D341Med (cell line): ENCODE measurements at places on chromosomes 3 and 15.
A peak's percentile ranks its signal among the peaks of the same experiment; 100 is the strongest.

- DNase-seq, result no peak
Observed at GRCh38 chr3:65146179-65146578, 458.4 kb upstream of the ADAMTS9 start.

DNA sequence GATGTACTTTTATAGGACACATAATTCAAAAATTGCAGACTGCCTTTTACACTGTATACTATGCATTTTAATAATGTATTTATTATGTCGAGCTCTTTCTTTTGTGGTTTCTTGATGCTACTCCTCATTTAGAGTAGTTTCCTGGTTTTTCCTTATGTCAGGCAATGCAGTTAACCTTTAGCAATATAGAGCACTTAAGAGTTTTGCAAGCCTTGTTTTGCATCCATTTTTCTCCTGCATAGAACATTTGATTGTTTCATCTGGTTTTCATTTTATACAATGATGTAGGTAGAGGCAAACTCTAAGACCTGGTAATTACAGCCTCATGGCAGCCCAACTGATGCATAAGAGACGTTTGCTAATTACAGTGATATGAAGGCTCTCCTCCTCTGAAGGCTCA lies 86.3 kb downstream of the PDZRN3 start:
- no peak for DNase-seq

DNA sequence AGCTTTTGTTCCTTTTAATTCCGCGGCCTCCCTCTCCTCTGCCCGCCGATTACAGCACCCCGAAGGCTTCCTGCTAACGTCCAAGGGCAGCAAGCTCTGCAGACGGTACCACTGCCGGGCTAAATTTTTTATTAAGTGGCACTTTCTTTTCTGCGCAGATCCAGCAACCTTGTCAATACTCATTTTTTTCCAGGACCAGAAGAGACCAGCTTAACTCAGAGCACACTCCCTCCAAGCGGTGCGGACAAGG lies 542 bp upstream of the MEIS2 start:
- DNase-seq, result no peak

DNA sequence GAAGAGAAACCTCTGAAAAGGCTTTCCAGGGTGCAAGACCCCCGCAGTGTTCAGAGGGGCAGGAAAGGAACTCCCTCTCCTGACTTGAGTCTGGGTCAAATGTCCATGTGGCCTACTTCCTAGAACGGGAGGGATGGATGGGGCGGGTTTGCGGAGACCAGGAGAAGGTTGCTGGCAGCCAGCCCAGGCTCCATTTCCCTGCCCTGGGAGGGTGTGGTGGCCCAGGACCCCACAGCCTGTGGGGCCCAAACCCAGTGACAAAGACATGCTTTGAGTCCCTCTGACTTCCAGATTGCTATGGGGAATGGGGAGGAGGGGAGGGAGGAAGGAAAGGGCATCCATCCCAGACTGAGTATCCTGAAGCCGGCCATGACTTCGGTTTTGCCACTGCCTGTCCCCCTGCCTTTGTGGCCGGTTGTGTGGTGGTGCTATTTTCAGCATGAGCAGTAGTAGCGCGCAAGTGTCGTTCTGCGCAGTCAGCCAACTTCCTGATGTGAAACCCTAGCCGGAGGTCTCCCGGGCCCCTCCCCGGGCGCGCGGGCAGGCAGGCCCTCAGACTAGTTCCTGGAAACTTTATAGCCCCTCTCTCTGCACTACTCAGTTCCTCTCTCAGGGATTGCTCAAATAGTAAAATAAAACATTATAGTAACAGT lies 24.4 kb downstream of the MAGEF1 start:
- DNase-seq, result no peak

- DNase-seq, result peak; percentile 86
Observed at GRCh38 chr15:59528961-59529402, 82.6 kb upstream of the GCNT3 start.

GRCh38 chr3:186342197-186342596 lies 19.8 kb downstream of the DGKG start:
- no peak for DNase-seq

GRCh38 chr3:143809121-143809621 lies 39.1 kb downstream of the SLC9A9 start:
- DNase-seq, result no peak

DNA sequence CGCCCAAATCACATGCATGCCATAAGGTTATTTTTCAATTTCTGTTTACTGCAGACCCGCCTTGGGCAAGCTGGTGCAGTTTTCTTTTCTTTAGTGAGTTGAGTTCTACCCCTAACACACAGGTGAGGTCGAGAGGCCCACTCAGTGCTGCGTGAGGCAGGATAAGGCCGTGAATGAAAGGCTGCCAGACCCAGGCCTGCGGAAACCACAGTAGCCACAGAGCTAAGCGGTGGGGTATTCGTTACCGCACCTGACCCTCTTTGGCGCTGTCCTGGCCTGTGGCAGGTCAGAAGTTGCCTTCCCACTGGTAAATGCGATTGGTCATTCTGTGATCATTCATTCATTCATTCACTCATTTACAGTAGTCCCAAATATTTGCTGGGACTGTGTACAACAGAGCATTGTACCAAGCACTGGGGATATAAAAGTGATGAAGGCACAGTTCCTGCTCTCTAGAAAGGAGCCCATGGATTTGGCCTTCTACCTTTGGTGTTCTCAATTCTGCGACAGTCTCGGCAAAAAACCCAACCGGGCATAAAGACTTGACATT lies 144.8 kb downstream of the XXYLT1 start:
- DNase-seq, result no peak

- no peak for DNase-seq
Observed at GRCh38 chr3:4629095-4630007, 136.2 kb downstream of the ITPR1 start.

- DNase-seq, result no peak
Observed at GRCh38 chr15:80750575-80750974, 28.6 kb upstream of the CEMIP start.

GRCh38 chr3:66104535-66104934 lies 65.8 kb upstream of the MAGI1 start:
- no peak for DNase-seq

DNA sequence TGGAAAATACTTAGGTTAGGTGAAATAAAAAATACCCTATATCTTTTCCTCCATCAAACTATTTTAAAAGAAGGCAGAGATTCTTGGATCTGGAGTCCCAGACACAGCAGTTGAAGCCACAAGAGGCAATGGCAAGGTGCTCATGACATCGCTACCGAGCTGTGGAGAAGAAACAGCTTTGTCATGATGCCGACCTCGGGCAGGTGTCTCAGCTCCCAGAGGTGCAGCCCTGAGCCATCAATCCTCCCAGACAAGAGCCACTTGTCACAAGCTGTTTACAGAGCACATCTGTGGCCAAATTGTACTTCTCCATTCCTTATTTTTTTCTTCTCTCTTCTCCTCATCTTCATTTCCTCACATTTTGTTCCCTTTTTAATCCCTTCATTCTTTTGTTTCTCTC lies 50.8 kb downstream of the GPR176 start:
- DNase-seq, result no peak

- DNase-seq, result no peak
Observed at GRCh38 chr15:52306270-52306669, 10.7 kb upstream of the MYO5C start.

DNA sequence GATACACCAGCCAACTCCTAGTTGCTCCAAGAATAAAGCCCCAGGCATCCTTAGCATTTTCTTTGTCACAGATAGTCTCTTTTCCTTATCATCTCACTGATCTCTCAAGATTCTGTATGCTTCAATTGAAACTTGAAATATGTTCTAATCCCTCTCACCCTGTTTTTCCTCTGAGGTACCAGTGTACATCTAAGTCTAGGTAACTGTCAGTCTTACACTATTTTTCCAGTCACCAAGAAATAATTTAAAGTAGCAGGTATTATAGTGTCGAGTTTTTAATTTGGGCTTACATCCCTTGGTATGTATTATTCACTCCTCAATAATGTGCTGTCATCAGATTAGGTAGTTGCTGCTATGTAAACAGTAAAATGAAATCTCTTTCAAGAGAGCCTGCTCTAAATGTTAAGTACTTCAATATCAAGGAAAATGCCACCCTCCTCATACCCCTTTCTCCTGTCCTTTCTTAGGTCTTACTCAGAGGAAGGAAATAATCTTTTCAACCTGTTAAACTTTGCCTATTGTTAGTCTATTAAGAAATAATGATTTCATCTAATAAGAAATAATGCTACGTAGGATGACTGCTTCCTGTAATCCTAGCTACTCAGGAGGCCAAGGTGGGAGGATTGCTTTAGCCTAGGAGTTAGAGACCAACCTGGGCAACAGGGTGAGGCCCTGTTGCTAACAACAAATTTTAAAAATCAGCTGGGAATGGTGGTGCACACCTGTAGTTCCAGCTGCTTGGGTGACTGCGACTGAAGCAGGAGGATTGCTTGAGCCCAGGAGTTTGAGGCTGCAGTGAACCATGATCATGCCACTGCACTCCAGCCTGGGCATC lies 39.8 kb downstream of the TSC22D2 start:
- DNase-seq, result no peak

- peak; percentile 56 for DNase-seq
Observed at GRCh38 chr3:53109891-53110771, 20.1 kb downstream of the RFT1 start.

- peak; percentile 76 for DNase-seq
Observed at GRCh38 chr3:197354568-197355001, 56.2 kb upstream of the DLG1 start.

DNA sequence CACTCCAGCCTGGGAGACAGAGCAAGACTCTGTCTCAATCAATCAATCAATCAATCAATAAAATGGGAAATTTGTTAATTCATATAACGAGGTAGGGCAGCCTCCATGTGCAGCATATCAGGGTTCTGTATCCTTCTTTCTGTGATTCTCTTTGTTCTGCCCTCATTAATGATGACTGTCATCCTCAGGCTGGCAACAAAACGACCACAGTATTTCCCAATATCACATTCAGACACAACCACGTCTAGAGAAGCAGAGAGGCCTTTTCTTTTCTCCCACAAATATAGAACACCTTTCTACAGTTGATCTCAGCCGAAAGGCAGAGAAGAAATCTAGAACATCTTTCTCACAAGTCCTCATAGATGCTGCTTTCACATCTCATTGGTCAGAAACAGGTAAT lies 11.2 kb downstream of the CEP19 start:
- DNase-seq, result no peak

DNA sequence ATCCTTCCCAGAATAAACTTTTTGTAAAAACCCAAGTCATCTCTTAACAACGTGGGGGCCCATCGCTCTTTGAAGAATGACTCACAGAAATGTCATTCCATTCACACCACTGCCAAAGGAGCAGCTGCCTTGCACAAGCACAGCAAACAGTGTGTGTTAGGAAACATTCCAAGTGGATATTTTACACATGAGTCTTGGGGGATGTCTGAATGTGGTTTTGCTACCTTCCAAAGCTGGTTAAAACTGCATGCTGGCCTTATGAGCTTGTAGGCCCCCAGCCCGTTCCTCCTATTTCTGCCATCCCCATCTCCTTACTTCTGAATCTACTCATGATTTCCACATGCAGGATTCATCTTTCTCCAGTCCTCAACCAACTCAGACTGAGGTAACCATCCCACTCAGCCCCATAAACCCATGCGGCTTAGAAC lies 130.8 kb downstream of the CPNE4 start:
- no peak for DNase-seq

- DNase-seq, result no peak
Observed at GRCh38 chr3:40169983-40170382, 139.5 kb upstream of the EIF1B start.

DNA sequence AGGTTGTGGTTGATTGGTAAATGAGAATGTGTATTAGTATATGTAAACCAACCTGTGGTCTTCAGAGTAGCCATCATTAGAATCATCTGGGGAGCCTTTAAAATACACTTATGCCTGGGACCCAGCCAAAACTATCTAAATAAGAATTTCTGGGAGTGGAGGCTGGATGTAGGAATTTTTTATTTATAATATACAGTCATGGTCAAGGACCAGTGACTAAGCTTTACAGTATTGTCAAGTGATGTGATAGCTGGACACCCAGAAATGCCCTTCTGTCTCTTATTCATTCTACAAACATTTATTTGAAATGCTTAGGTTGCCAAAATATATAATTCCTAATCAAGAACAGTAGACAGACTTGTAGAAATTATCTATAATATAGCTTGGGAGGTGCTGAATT lies 132.2 kb downstream of the MBNL1 start:
- DNase-seq, result no peak

DNA sequence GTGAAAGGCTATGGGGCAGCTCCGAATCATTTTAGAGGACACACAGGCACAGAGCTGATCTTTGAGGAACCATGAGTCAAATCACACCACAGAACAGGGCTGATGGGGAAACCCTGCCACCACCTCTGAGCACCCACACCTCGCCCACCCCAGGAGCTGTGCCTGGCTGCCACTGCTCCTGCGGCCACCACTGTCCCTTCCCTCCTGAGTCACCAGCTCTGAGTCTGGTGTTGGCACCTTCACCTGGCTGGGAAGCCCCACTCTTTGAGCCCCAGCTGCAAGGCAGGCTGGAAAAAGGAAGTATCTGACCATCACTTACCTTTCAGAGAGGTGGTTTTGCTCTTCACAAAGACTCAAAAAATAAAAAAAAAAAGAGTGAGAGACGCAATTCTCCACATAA lies 63.6 kb upstream of the MEF2A start:
- DNase-seq, result no peak

DNA sequence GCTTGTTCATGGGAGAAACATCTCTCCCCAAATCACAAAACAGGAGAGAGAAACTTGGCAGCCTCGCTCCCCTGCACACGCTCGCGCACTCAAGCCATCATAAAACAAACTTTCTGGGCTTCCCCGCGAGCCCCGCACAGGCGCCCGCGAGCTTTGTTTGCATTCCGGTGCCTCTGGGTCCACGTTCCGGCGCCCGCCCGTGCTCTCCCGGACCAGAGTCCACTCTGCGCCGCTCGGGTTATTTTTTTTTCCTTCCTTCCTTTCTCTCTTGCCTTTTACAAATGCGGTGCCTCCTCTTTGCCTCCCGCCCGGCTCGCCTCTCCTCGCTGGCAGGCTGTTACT lies 363 bp downstream of the MAGI1 start:
- no peak for DNase-seq

GRCh38 chr3:23319366-23320312 lies 116.5 kb downstream of the UBE2E2 start:
- DNase-seq, result no peak

DNA sequence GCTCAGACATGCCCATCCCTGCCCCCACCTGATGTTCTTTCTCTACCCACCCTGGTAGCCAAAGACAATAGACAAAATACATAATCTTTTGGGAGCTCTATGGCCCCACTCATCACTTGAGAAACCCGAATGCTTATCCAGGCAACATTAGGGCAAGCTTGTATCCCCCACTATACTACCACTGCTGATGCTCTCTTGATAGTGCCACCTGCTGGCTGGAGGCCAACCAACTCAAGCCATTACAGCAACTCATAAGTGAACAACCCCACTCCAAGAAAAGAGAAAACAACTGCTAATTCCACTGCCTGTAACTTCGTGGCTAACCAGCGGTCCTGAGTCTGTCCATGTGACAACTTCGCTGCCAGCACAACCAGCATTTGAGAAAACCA lies 342.5 kb upstream of the TGFBR2 start:
- no peak for DNase-seq

DNA sequence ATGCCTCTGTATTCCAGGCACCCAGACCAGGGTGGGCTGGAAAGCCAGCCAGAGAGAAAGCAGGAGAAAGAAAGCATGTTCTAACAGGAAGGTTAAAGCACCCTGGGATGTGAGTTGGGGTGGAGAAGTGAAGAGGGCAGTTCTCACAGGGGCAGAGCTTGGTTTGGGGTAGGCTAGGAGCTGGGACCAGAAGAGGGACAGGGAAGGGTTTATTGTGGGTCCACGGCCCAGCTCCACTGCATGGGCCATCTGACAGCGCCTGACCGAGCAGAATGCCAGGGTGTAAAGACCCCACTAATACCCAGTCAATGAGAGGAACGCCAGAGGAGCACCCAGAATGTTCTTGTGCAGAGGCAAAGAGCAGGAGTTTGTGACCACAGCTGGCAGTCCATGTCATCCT lies 27.1 kb upstream of the MAGEF1 start:
- DNase-seq, result no peak
